ENCODE measurements at places on chromosomes 7 and 10. TPM values are rescaled to one million over a fixed set of nuclear protein-coding genes. Genes with fewer than 3 reads are reported as not detected.

- DNase-seq: no peak
These were observed 197.3 kb downstream of the PHF14 start for GRCh38 chr7:11170863-11171568.

DNA sequence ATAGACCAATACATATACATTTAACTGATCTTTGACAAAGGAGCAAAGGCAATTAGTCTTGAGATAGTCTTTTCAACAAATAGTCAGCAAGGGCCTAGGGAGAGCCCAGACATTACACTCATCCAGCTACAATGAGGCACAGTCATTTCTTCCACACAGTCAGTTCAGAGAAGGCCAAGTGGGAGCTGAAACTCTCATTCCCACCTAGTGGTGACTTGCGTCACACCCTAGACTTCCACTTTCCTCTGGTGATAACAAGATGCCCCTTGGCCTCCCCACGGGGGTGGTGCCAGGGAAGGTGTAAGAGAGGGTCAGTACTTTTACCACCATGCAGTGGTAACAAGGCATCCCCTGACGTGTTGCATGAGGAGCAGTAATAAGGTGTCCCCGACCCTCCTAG lies 8.0 kb downstream of the FRMPD2 start:
- no peak for DNase-seq

DNA sequence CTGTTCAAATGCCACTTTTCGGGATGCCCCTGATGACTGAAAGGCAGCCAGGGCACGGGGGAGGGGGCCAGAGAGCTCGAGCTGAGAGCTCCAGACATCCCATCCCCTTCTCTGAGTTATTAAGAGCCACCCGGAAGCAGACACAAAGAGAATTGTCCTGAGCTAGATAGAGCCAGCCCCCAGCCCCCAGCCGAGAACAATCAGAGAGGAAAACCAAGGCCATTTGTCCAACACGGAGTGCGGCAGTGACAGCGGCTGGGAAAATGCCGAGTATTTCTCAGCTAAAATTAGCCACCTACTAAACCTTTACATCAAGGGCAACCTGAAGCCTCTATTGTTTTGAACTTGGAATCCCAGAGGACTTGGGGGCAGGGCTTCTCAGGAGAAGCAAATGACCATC lies 51.0 kb downstream of the UNC5B start:
- no peak for DNase-seq

- no peak for DNase-seq
These were observed 273.9 kb upstream of the MGMT start for GRCh38 chr10:129193148-129193547.

GIMAP5 gene
- 89.3 TPM for total RNA-seq

DNA sequence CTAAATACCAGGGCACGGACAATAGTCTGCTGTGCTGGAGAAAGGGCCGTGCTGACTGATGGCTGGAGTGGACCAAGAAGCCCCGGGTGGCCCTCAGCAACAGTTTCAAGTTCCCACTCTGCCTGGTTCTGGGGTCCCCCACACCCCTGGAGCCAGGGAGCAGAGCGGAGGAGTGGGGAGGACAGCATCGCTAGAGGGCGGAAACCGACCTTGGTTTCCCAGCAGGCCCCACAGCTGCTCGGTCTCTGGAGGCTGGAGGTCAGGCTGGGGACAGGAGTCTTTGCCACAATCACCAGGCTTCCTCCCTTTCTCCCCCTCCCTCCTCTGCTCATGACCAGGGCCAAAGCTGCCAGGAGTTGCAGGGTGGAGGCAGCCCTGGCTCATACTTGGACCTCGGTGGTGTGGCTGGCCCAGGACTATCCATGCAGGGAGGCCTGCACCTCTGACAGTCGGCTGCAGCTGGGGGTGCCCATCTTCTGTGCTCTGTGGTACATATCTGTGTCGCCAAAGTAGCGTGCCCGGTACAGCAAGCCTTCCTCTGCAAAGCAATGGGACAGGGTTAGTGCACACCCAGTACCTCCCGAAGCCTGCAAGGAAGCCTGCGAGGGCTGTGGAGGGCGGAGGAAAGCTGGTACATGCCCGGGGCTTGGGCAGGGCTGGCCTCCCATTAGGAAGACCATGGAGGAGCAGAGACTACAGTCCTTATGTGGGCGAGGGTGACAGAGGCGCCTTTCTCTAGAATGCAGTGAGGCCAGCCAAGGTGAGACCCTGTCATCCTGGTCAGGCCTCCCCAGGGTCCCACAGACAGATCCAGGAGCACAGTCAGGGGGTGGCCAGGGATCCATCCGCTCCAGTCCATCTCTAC lies 19.1 kb downstream of the DNAJB12 start:
- DNase-seq: peak; percentile 86

BTBD16 gene
- total RNA-seq: not detected

GRCh38 chr7:149772956-149773434 lies 393 bp downstream of the ZNF467 start:
- DNase-seq: no peak

DNA sequence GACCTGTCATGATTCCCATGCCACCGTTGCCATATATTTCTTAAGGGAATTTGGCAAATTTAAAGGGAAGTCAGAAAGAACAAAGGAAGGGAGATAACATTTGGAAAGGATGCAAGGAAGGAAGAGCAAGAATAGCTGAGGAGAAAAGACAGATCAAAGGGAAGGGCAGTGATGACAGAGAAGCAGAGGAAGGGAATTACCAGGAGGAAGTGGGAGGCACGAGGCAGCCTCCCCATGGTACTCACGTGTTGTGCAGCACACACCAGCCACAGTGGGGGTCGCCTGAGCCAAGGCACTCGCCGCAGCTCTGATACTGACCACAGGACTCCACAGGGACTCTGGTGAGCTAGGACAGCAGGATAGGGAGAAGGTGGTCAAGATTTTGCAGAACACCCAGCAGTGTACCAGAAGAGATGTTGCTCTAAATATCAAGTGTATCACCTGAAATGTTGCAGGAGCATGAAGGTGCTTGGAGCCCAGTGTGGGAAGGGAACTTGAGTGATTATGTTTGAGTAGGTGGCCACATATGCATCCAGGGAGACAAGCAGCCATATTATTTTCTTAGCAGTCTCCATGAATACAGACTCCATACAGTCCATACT lies 335.3 kb downstream of the PLXNA4 start:
- no peak for DNase-seq

DNA sequence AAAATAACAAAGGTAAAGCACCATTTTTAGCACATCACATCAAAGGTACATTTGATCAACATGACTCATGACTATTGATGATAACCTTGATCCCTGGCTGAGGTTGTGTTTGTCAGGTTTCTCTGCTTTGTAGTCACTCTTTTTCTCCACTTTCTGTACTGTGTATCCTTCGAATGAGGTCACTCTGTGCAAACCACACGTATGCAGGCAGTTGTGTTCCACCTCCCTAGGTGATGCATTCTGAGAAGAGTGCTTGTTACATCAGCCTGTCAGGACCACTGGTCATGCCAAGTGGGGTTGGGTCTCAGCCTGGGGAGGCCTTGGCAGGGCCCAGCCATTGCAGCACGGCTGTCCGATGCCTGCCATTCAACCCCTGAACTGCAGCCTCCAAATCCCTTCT lies 62.8 kb upstream of the GJD4 start:
- DNase-seq: no peak

DNA sequence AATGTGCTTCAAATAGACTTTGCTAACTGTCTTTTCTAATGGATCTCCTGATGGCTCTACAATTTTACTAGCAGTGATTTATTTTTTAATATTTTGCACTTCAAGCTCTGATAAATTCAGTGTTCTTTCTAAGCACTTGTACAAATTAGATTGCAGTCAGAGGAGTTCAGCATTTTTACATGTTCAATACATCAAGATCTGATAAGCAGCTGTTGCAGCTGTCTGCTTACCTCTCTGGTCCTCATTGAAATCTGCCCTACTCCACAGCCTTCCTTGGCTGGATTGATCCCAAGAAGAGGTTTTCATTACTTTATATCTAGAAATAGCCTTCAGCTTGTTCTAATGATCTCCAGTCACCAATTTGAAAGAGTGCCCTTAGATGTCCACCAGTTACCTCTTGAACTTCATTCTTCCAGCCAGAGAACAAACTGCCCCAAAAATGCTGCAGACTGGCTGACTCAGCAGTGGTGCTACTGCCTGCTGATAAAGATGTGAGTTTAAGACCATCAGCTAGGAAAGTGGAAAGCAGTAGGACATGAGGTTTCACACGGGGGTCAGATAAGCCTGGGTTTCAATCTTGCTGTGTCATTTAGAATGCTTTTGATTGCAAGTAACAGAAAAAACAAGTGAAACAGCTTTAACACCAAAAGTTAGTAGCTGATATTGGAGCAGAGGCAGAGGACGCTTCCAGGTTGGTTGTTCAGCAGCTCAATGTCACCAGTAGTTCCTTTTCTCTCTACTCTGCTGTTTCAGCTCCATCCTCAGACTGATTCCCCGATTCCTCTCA lies 350.9 kb upstream of the NPVF start:
- no peak for DNase-seq

DNA sequence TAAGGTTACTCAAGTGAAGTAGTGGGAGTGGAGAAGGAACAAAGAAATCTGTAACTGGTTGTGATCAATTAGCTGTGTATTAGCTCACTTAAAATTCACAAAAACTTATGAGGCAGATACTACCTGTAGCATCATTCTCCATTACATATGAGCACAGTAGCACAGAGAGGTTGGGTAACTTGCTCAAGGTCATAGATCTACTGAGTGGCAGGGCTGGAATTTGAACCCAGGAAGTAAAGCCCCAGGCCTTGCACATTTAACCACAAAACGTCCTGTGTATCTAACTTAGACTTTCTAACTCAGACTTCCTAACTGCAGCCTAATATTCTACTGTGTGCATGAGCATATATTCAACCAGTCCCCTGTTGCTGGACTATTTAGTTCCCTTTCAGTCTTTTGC lies 5.6 kb upstream of the SLF2 start:
- DNase-seq: no peak

DNA sequence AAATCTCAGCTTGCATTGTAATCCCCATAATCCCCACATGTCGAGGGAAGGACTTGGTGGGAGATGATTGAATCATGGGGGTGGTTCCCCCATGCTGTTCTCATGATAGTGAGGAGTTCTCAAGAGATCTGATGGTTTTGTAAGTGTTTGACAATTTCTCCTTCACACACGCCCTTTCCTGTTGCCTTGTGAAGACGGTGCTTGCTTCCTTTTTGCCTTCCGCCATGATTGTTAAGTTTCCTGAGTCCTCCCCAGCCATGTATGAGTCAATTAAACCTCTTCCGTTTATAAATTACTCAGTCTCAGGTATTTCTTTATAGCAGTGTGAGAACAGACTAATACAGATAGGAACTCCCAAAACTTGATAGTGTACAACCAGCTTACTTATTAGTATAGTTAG lies 98.6 kb downstream of the CREM start:
- no peak for DNase-seq

DNA sequence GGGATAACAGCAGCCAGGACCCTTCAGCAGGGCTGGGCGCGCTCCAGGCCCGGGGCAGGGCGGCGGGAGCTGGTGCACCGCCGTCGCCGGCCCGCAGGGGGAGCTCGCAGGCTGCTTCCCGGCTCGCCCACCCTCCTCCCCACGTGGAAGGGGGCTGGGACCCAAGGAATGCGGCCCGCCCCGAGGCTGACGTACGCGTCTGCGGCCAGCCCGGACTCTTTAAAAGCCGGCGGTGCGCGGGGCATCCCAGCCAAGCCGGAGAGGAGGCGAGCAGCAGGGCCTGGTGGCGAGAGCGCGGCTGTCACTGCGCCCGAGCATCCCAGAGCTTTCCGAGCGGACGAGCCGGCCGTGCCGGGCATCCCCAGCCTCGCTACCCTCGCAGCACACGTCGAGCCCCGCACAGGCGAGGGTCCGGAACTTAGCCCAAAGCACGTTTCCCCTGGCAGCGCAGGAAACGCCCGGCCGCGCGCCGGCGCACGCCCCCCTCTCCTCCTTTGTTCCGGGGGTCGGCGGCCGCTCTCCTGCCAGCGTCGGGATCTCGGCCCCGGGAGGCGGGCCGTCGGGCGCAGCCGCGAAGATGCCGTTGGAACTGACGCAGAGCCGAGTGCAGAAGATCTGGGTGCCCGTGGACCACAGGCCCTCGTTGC lies at the start of gene PFKFB3:
TSS of gene PFKFB3 (plus strand) at position 249 of the 647 bp plus-strand sequence. CDS start at position 578, 329 bp downstream.
- DNase-seq: peak; percentile 97

VOPP1 gene
- 78.8 TPM for total RNA-seq

GARIN1A gene
- 0.53 TPM for total RNA-seq

GRCh38 chr7:129836983-129837382 lies 115.8 kb downstream of the UBE2H start:
- DNase-seq: no peak

AGBL3 gene
- total RNA-seq: 2.8 TPM

CCL24 gene
- total RNA-seq: not detected

- no peak for DNase-seq
These were observed 47.4 kb downstream of the SGMS1 start for GRCh38 chr10:50576245-50576815.

DNA sequence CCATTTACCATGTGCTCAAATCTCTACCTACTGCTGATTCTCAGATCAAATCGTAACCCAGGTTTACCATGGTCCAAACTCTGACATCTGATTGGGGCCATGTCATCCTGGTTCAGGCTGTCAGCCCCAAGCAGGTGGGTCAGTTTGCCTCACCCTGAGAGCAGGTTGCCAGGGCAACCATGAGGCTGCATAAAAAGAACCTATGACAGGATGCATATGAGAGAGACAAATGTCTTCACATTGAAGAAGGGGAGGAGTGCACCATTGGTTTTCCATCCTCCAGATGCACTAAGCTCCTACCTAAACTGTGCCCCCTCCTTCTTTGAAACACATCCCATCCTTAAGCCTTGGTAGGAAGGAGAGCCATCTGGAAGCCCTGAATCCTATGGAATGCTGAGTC lies 10.2 kb downstream of the PRSS1 start:
- peak; percentile 28 for DNase-seq

NKX1-2 gene
- total RNA-seq: not detected

DNA sequence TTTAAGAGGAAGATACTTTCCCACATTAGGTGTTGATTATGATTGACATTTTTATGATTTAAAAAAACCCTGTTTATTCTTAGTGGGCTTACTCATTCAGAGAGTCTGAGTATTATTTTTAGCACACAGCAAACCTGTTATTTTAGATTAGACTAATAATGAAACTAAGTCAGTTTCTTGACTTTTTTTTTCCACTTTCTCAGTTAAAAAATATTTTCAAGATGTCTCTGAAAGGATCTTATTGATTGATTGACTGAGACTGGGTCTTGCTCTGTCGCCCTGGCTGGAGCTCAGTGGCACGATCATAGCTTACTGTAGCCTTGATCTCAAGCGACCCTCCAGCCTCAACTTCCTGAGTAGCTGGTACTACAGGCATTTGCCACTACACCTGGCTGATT lies 20.4 kb upstream of the INPP5F start:
- no peak for DNase-seq

GRCh38 chr7:127870231-127870907 lies 160.9 kb downstream of the LRRC4 start:
- DNase-seq: no peak

LOXL4 gene
- 3.7 TPM for total RNA-seq

GRCh38 chr10:123517901-123518300 lies 148.3 kb upstream of the GPR26 start:
- no peak for DNase-seq

DNA sequence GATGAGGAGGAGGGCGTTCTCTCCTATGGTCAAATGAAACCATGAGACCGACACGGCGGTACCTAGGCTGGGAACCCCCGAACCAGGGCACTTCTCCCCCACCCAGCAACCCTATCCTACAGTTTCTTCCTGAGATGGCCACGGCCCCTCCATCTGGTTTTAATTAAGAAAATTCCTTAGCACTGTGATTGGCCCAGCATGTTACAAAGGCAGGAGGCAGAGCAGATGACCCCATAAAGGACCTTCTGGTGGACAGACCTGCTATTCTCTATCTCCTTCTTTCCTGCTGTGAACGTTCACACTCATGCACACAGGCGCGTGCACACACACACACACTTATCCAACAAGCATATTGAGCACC lies 129.4 kb downstream of the RGS10 start:
- no peak for DNase-seq

- DNase-seq: no peak
These were observed 469.7 kb downstream of the PARD3 start for GRCh38 chr10:34345383-34345782.

FAM25G gene
- not detected for total RNA-seq
